ENCODE measurements at places on chromosomes 4 and X.

DNA sequence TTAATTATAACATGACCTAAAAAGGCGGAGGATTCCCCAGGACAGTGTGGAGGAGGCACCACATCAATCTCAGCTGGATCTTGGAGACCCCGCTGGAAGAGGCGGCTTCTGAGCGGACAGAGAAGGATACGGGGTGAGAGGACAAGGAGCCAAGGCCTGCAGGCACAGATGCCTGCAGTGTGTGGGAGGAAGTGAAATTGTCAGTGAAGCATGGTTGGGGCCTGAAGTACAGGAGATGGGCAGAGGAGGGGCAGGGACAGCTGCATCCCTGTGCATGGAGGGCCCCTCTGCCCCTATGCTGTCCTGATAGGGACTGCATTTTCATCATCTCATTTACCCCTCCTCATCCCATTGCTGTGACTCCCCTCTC lies 1.7 kb upstream of the SLC2A9 start:
- no peak for DNase-seq

DNA sequence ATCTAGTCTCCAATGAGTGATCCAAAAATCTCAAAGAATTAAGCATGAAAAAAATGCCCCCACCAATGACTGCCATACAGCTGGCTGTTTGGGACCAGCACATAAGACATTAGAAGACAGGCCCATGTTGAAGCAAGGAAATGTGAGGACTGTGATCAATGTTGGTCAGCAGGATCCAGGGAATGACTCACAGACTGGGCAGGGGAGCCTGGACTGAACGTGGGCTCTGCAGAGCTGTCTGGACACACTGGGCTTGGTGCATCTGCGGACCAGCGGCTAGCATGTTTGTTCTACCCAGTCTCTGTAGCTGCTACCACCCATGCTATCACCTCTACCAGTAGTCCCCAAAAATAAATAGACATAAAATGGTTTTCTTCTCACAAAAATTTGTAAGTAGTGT lies 108.6 kb downstream of the PALLD start:
- no peak for DNase-seq

- DNase-seq, result no peak
These were observed 459.7 kb downstream of the MID1IP1 start for GRCh38 chrX:39260965-39261364.

GRCh38 chrX:9611436-9612145 lies 146.7 kb downstream of the TBL1X start:
- DNase-seq, result no peak

DNA sequence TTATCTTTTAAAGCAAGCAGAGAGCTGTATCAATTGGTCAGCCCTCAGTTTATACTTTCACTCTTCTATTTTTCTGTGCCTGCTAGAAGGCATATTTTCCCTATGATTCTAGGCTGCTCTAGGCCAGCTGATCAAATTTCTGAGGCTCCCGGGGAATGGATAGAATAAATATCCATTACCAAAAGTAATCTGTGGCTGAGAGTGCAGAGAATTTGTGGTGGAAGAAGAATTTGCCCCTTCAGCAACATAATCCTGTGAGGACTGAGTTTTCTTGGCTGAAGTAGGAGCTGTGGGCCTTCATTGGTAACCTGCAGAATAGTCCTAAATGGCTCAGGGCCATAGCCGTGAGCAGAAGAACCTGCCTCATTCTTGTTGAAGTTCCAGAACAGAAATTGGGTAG lies 314.6 kb upstream of the CASK start:
- DNase-seq, result no peak

DNA sequence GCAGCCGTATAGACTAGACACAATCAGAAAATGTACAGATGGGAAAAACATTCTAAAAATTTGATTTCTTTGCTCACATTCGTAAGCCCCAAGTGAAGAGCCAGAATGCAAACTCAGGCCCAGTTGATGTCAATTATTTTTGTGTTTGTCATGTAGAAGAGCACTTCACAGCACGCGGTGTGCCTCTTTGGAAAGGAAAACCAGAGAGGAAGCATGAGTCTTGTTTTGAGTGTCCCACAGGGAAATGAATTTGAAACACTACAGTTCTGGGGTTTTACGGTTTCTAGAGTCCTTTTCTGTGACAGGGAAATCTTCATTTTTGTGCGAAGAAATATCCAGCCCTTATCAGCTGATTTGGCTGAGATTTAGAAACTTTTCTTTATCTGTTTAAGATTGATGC lies 554.6 kb upstream of the BOD1L1 start:
- DNase-seq, result no peak

GRCh38 chrX:27336466-27337091 lies 126.6 kb downstream of the PPP4R3C start:
- DNase-seq, result peak; percentile 52

GRCh38 chr4:121358473-121358872 lies 22.3 kb downstream of the QRFPR start:
- DNase-seq, result no peak

- DNase-seq, result no peak
These were observed at the start of gene MAOB for GRCh38 chrX:43882294-43882681. Gene MAOB (minus strand): TSS chrX:43882450. CDS start chrX:43882299, 151 bp downstream.

- no peak for DNase-seq
These were observed 117.6 kb downstream of the ANKRD50 start for GRCh38 chr4:124594945-124595344.

DNA sequence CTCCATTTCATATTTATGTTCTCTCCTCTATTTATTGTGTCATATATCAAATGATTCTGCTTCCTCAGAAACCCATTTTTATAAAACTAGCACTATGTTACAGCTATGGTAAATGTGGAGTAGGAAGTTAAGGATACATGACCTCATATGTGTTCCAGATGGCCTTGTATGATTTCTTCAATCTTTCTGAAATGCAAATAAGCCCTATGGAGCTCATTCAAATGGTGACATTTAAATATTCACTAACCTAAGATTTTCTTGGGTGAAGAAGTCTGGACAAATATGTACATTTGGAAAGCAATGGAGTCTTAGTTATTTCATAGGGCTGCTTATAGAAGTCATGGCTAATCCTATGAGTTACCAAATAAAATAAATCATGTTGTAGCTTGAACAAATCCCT lies 782.5 kb downstream of the STPG2 start:
- no peak for DNase-seq

GRCh38 chrX:68941385-68941952 lies 112.6 kb downstream of the EFNB1 start:
- DNase-seq, result no peak

DNA sequence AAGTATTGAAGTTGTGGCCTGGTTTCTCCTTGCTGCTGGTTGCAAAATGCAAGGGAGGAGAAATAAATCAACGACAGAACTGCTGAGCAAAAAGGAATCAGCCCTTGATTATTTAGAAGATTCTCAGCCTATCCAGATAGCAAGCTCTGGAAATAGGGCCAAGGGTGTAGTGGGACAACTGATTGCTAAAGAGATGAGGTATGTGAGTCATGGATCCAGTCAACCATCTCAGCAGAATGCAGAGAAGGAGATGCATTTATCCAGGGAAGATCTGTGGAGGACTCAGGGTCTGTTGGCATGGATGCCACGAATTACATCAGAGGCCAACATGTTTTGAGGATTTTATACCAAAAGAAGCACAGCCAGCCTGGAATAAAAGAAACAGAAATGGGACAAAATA lies 36.7 kb downstream of the FOXR2 start:
- DNase-seq, result no peak

GRCh38 chrX:13790206-13791131 lies 26.4 kb downstream of the GPM6B start:
- no peak for DNase-seq

DNA sequence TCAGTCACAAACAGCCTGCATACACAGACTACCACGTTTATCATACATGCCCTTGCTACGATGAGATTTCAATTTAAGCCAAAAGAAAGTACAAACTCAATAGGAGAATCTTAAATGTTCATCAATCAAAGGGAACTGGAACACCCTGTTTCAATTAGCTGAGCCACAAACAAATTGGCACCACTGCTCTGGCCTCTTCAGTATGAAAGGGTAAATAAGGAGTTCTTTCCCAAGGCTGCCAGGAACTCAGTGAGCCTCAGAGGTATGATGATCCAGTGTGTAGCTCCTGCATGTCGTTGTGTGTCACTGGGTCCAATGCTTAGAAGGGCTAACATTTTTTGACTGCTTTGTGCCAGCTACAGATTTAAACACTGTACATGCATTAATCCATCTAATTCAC lies 5.4 kb downstream of the RNF150 start:
- no peak for DNase-seq

DNA sequence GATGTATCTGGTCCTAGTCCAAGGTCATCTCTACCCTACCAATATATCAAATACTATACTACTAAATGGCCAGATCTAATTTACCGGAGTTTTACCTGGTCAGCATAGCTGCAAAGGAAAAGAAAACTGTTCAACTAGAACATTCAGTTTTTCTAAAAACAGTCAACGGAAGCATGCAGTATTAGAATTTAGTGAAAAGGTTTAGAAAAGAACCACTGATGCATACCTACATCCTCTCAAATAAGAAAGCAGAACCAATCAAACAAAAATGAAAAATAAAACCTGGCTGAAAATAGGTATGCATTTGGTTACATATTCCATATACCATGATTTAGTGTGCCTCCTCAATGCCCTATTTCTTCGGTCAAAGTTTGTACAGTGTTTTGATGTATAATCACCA lies 140.0 kb downstream of the CHM start:
- no peak for DNase-seq

DNA sequence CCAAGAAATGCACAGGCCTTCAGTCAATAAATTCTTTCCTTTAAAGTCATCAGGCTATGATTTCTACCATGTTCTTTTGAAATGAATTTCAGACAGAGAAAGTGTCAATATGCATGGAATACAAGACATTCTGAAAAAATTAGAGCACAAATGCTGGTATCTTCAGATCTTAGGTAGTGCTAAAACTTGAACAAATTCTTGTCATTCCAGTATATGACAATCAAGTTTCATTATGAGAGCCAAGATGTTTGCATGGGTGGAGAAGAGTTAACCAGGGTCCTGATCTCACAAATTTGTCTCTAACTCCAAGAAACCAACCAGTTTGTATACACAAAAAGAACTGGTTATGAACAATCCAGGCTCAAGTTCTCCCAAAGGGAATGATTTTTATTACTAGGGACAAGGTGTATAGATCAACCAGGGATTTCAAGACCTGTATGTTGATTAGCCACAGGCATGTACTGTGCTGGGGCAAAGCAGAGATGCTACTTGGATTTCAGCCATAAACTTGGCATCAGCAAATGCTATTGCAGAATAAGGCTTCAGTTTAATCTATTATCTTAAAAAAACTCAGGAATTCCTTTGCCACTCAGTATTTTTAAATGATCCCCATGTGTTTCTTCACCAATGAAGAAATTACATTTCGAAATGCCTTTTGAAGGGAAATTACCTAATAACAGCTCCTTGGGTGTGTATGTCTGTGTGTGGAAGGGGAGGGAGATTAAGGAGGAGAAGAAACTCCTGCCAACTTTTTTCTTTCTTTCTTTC lies 69.7 kb downstream of the FANCB start:
- peak; percentile 44 for DNase-seq

GRCh38 chr4:170003071-170004070 lies 22.8 kb downstream of the MFAP3L start:
- no peak for DNase-seq

GRCh38 chr4:8503801-8504200 lies 63.2 kb downstream of the TRMT44 start:
- DNase-seq, result no peak

DNA sequence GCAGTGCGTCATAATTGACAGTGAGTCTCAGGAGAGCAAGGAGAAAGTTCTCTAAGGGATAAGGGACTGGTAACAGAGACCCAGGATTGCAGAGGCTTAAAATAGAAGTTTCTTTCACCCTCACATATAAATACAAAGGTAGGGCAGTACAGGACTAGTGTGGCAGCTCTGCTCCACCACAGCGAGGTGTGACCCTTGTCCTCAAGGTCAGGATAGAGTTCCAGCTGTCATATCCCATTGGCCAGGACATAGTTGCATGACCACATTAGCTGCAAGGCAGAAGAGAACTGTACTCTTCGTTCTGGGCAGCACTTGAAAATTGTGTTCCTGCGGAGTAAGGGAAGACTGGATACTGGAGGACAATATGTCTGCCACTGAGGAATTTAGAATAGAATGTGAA lies 94.5 kb downstream of the RS1 start:
- no peak for DNase-seq

- DNase-seq, result no peak
These were observed 1.8 kb downstream of the SLC30A9 start for GRCh38 chr4:41991916-41992767.

GRCh38 chr4:5893004-5893580 lies at the start of gene CRMP1:
Gene CRMP1 (minus strand): TSS chr4:5893086. CDS start chr4:5892969, 117 bp downstream.
- no peak for DNase-seq

GRCh38 chr4:74283614-74284013 lies 24.7 kb upstream of the EPGN start:
- no peak for DNase-seq

Data from inflammatory macrophage treated with lipopolysaccharide for 1 hour (primary cell).